T1000 (cell line): ENCODE measurements at places on chromosomes 16 and 17.
A peak's percentile ranks its signal among the peaks of the same experiment; 100 is the strongest.

GRCh38 chr17:82647593-82648164 is 565 bp downstream of the WDR45B start:
- no peak for DNase-seq

DNA sequence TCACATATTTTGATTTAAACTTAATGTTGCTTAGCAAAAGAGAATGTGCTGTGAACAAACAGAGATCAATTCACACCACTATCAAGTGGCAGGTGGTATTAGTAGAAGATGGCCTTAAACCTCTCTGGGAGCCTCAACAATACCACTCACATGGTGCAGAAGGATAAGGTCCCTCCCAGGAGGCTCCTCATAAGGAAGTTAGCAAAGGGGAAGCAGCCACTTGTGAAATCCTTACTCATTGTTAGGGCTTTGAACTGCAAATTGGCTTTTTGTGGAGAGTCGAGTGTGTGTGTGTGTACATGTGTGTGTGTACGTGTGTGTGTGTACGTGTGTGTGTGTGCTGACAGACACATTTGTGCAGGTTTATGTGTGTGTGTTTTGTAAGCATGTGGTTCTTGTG is 48.9 kb upstream of the ASIC2 start:
- DNase-seq = no peak

DNA sequence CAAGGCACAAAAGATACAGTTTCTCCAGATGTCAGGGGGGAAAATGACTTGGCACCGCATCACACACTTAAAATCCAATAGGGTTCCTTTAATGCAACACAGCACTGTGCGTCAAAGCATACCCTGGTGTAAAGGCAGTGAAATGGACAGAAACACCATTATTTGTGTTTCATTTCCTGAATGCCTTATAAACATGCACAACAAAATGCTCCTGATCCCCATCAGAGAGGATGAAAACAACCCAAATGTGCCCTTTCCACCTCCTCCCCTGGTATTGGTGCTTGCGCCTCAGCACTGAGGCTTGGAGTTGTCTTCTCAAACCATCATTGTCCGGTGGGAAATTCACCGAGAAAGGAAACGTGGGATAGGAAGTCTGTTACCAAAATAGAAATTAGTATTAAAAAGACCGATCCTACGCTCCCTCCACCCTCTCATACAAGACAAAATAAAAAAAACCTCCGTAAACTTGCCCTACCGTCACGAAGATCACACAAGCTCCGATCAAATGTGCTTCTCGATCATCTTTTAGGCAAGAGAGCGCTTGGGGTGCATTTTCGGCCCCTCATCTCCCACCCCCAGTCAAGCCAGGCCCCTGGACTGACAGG is 722 bp downstream of the CDC27 start:
- DNase-seq = no peak

GRCh38 chr17:70771804-70772386 is 602.6 kb downstream of the KCNJ2 start:
- no peak for DNase-seq

DNA sequence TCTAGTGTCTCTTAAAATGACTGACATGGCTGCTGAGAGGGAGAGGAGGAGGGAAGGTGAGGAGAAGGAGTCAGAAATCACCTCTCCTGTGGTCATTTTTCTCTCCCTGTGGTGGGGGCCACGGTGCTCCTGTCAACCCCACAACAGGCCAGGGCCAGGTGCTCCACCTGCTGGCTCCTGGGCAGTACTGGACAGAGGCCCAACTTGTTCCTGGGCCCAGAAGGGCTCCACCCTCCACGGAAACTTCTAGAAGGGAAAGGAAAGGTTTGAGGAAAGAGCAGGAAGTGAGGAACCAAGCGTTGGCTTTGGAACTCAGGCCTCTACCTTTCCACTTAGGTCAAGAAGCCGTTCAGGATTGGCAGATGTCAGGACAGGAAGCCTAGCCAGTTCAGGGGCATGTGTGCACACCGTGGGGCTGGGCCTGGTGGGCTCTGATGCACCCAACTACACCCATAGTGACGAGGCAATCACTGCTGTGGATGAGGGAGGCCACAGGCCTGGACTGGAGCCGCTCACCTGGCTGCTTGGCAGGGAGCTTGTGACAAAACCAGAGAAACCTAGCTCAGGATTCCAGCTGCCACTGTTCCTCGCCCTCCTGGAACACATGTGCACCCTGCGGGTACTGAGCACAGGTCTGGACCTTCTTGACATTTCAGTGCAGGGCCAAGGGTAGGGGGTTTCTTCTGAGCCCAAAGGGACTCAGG is 36.1 kb downstream of the WNT3 start:
- DNase-seq = no peak

DNA sequence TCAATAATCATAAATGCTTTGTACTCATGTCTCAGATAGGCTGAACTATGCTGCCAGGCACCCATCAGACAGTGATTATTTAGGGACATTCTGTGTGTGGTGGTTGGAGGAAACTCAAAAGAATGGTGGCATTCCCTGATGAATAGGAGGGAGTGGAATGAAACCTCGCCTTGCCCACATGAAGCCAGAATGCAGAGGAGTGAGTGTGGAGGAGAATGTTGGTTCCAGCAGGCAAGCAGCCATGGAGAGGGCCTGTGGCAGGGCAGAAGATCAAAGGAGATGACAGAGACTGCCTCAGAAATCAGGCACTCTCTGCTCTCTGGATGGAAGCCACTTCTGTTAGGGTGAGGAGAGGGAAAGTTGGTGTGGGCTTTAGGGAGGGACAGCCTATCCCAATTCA is 22.5 kb downstream of the KCTD19 start:
- DNase-seq = no peak

DNA sequence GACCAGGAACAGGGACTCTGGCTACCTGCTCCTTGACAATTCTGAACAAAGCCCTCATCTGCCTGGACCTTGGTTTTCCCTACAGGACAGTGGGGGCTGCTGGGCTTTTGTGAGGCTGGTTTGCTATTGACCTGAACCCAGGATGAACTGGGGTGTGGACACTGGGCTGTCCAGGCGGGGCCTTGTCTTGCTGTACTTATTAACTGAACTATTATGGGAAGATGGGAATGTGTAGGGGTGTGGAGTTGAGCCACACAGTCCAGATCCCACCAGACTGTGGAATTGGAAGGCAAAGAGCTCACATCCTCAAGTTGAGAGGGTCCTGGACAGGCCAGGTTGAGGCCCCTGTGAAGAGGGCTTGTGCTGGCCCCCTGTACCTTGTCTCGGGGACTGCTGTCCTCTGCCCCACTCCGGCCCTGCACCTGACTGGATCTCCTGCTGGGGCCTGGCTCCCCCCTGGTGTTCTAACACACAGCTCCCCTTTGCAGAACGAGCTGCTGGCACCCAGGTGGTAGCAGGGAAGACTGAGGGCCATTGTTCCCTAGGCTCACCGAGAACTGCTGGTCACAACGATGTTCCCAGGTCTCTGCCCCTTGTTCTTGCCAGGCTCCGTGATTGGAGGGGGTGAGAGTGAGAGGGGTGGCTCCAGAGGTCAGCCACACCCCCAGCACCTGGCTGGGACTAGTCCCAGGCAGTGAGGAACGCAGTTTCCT is 51.8 kb upstream of the CDC42EP4 start:
- DNase-seq = no peak

DNA sequence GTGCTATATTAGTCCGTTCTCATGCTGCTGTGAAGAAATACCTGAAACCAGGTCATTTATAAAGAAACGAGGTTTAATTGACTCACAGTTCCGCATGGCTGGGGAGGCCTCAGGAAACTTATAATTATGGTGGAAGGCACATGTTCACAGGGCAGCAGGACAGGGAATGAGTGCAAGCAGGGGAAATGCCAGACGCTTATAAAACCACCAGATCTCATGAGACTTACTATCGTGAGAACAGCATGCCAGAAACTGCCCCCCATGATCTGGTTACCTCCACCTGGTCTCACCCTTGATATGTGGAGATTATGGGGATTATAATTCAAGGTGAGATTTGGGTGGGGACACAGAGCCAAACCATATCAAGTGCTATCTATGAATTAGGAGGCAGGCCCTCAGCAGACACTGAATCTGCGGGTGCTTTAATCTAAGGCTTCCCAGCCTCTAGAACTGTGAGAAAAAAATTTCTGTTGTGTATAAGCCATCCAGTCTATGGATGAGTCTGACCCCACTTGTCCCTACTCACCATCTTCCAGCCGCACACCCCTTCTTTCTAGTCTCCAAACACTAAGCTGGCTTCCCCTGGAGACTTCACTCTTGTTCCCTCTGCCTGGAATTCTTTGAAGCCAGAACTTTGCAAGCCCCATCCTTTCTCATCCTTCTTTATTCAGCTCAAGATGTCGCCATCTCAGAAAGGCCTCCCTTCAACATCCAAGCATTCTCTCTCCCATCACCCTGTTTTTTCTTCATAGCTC is 772 bp upstream of the NUP93 start:
- DNase-seq = no peak

- DNase-seq = no peak
These were observed 922.8 kb upstream of the EEF2KMT start for GRCh38 chr16:6020162-6020985.

DNA sequence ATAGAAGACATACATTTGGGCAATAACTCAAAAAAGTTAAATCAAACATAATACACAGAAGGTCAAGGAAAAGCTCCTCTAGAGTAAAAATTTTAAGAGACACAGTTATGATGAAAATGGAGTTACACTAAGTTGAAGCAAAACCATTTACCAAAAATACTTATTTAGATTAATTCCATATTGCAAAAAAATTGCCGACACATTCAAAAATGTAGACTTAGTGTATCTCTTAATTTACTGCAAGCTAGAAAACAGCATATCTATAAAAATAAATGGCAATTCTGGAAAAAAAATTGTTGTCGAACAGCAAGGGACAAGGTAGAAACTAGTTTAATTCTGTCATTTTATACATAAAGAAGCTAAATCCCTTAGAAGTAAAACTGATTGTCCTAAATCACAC is 248.7 kb upstream of the KIF2B start:
- DNase-seq = no peak

DNA sequence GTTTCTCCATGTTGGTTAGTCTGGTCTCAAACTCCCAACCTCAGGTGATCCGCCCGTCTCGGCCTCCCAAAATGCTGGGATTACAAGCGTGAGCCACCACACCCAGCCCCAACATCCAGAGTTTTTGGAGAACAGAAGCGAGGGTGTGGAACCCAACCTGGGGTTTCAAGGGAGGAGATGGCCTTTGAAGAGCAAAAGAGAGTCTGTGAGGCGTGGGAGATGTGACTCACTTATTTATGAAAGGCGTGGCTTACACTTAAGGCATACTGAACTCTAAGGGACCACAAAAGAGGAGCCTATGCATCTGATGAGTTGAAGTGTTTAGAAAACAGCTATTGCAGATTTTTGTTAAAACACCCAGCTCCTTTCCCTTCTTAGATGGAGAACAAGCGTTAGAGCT is 18.9 kb downstream of the ARSG start:
- DNase-seq = no peak

- no peak for DNase-seq
These were observed 44.5 kb upstream of the SSTR5 start for GRCh38 chr16:1028056-1028455.

DNA sequence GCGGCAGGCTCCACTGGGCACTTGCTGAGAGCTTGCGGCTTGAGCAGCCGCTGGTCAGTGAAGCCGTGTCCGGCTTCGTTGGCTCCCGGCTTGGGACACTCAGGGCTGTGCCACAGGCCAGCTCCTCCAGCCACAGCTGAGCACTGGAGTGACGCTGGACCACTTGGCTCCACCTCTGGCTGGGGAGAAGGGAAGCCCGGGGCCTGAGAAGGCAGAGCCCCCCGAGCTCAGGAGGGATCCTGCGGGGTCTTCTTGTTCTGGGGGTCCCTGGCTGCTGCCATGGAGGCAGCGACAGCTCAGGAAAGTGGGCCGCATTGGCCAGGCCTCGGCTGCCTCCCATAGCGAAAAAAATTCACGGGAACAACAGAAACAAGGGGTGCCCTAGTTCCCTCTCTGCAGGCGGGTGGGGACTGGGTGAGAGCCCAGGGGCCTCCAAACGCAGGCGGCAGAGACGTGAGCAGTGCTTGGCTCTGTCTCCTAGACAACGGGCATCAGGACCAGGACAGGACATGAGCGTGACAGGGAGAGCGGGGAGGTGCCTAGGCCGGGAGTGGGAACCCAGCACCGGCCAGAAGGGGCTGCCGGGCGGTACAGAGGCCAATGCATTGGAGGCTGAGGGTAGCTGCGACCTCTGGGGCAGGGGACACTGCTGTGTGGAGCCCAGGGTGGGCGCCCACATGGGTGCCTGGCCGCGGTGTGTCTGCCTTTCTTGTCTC is 37.7 kb downstream of the SLC7A5 start:
- no peak for DNase-seq

- peak; percentile 38 for DNase-seq
These were observed 220.1 kb upstream of the SOX9 start for GRCh38 chr17:71900621-71901229.

DNA sequence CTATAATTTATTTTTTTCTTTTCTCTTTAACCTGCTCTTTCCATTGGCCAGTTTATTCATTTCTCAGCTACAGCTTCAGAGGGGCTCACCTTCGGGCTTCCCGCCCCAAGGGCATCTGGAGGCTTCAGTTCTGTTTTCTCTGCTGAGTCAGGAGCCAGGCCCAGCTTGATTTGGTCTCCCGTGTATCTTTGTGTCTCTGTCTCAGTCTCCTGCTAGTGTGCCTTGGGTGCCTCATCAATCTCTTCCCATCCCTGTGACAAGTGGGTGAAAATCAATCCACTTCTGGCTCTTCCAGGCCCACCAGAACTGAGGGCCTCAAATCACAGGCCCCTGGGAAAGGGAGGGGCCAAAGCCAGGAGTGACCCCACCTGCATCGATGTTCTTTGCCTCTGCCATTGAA is 72.1 kb downstream of the CCDC182 start:
- no peak for DNase-seq

- no peak for DNase-seq
These were observed 994 bp downstream of the CLTC start for GRCh38 chr17:59620518-59621259.

GRCh38 chr17:77666462-77666861 is 292.0 kb upstream of the TNRC6C start:
- DNase-seq = no peak

- DNase-seq = no peak
These were observed 44.1 kb downstream of the SRCIN1 start for GRCh38 chr17:38561416-38562214.
